Activated T-helper 1 cell treated with Interleukin-2 at 50 U/mL for 16 hours (primary cell): ENCODE measurements at places on chromosomes 1 and 21.

- DNase-seq: peak; percentile 18
Measured at GRCh38 chr1:89454845-89455521, 69.6 kb upstream of the LRRC8B start.

GRCh38 chr1:210915890-210916507, 217.9 kb downstream of the KCNH1 start:
- DNase-seq: no peak

DNA sequence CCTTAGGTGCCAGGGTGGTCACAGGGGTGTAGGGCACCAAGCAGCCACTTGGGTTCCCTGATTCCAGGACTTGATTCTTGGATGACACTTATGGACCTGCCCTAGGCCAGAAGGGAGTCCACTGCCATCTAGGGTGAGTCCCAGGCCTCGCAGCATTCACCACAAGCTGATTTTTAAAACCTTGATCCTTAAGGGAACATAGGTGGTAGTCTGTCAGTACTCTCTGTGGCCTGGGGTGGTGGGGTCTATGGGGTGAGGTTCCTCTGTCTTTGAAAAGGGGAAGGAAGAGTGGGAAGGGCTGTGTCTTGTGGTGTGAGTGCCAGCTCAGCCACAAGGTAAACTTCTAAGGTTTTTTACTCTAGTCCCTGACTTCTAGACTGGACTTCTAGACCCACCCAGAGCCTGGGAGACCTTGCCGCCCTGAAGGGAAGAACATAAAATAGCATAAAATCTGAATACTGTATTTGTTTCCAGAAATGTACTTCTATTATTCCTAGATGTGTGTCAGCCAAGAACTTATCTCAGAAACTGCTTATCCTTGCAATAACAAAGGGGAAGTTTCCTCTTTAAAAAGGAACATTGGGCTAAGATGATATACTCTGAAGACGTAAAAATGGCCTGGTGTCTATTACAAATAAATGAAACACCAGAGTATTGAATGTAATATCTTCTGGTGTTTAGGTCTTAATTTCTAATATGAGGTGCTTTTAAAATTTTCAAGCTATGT, 757.3 kb downstream of the LTN1 start:
- DNase-seq: no peak

- DNase-seq: no peak
Measured at GRCh38 chr1:9835758-9836631, 12.2 kb upstream of the CLSTN1 start.

DNA sequence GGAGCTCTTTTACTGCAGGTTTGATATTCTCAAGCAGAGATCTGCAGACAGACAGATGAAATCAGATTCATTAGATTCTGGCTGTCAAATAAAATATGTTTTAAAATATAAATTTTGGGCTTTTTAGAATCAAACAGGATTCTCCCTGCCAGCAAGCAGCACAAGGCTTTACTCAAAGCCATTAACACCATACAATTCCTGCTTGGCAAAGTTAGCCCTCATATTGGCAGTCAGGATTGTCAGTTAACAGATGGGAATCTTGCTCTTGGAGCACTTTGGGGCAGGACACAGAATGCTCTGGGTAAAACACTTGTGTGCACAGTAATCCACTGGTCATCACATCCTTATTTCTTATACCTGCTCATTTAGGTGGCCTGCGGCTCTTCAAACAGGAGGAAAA, 560.6 kb upstream of the BEND5 start:
- DNase-seq: no peak

- no peak for DNase-seq
Measured at GRCh38 chr1:164560121-164560541, 1.1 kb downstream of the PBX1 start.

- no peak for DNase-seq
Measured at GRCh38 chr1:117585086-117585485, 20.8 kb upstream of the TENT5C start.

DNA sequence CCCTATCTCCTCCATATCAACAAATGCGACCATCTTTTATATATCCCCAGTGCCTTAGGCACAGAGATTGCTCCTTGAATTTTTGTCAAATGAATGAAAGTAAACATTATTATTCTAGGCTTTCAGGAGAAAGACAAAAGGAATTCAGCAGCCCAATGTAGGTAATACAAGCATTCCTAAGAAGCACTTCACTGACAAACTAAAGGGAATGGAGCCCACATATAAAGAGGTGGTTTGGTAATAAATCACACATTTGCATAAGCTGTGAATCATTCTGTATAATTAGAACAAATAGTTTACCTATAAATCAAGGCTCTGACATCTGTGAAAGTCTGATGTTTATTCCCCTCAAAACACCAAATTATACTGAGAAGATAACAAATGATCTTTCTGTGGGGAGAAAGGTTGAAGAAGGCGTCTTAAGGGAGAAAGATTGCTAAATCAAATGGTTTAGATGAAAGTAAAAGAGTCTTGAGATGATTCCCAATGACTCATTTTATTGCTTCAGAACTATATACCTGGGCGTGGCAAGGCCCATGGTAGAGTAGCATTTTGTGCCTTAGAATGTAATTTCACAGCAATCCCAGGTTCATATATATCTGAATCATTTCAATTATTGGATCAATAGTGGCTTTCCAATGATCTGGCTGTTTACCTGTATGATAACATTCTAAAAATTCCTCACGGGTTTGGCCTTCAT, 558.1 kb downstream of the AGBL4 start:
- no peak for DNase-seq

GRCh38 chr1:22830757-22831340, 120.2 kb downstream of the EPHB2 start:
- DNase-seq: no peak

DNA sequence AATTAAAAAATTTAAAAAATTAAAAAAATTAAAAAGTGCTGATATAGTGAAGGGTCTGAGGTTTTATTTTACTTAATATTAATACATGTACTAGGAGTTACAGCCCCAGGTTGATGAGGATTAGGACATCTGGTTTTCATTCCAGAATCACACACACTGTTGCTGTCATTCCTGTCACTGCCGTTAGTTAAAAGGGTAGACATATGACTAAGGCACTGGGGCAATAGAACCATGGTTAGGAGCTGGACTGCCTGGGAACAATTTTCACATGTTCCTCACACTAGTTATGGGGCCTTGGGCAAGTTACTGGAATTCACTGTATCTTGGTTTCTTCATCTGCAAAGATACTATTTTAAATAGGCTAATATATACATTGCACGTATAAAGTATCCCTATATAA, 191.8 kb upstream of the DPYD start:
- no peak for DNase-seq

DNA sequence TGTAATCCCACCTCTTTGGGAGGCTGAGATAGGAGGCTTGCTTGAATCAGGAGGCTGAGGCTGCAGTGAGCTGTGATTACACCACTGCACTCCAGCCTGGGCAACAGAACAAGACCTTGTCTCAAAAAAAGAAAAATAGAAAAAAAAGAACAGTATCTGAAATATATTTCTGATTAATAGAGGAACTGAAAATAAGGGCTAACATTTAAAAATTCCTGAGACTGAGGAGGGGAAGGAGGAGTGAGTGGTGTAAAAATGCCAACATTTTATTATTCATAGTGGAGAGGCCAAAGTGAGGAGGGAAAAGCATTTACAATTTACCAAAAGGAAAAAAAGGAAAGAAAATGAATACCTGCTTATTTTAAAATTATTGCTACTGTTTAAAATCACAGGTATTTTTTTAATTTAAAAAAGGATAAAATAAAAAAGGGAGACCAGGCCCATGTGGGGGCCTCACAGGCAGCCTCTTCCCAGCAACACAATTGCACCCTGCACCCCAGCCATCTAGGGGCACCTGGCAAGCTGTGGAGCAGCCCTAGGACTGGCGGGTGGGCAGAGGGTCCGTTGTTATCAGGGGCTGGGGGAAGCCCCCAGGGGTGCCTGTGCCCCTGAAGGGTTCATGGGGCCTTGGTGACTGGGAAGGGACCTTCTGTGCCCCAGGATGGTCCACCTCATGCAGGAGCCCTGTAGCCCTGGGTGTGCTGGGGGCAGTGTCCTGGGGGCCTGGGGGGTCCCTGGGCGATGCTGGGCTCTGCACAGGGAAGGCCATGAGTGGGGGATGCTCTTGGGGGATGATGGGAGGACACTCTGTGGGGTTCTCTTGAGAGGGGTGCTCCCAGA, 34.8 kb upstream of the ADARB1 start:
- no peak for DNase-seq

DNA sequence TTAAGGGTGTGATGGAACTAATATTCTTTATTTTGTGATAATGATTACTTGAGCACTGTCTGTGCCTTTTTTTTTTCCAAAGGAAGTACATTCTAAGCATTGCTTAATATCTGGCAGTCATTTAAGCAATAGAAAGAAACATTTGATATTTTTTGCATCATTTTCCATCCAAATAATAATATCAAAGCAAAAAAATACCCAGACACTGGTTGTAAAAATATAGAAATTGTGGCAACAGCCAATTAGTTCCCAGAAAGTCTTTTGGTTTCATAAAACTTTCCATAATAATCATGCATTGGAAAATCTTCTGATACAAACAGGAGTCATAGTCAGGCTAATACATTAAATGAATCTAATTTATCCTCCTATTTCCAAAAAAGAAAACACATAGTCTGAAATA, 629.3 kb upstream of the ADAMTS5 start:
- no peak for DNase-seq

GRCh38 chr1:199081739-199082138, 442.9 kb downstream of the PTPRC start:
- DNase-seq: no peak

- no peak for DNase-seq
Measured at GRCh38 chr1:215617979-215618378, 50.9 kb downstream of the KCTD3 start.
